ENCODE measurements at places on chromosomes 5 and 9. TPM values are rescaled to one million over a fixed set of nuclear protein-coding genes. Genes with fewer than 3 reads are reported as not detected.

DNA sequence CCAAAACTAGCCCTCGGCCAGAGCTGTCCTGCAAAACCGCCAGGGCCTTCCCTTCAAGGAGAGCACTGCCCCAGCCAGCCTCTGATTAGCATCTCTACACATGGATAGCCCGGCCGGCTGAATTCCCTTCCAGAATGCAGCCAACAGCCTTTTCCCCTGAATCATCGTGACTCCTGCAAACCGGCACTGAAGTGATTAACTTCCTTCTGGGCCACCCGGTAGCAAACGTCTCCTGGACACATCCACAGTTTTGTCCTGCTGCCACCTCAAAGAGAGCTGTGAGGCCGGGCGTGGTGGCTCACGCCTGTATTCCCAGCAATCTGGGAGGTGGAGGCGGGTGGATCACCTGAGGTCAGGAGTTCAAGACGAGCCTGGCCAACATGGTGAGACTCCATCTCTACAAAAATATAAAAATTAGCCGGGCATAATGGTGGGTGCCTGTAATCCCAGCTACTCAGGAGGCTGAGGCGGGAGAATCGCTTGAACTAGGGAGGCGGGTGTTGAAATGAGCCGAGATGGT lies 21.1 kb upstream of the EEIG1 start:
- DNase-seq: no peak

DNA sequence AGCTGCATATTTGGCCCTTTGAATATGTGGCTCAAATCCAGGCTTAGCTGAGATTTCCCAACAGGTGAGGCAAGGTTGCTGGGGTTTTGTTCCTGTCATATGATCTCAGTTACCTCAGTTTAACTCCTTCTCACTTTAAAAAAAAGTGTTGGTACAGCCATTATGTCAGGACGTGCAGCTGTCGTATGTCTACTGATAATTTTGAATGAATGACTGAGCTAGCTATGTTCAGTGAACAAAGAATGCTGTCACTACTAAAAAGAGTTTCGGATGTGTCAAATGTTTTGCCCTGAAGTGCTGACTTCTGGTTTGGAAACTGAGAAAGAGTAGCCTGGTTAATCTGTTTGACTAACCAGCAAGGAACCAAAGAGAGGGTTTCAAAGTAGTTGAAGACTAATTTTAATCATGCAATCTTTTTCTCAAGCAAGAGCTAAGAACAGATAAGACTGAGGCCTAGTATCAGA lies 106.3 kb upstream of the NR3C1 start:
- no peak for DNase-seq

DNA sequence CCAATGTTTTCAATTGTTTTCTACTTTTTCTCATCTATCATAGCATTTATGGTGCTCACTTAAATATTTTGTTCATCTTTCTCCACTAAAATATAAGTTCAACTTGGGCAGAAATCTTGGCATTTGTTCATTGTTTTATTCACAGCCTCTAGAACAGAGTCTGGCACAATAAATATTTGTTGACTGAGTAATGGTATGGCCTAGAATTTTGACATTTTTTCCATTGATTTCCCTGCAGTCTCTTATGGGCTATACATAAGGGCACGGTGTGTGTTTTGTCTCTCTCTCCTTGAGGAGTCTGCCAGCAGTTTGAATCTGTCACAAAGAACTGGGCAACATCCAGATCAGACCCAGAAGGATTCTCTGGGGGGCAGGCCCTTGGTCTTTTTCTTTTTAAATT lies 379.7 kb downstream of the TMEM38B start:
- no peak for DNase-seq

GRCh38 chr9:26551451-26551850 lies 341.2 kb downstream of the CAAP1 start:
- no peak for DNase-seq

Gene ECM2
- 2.4 TPM for total RNA-seq

GRCh38 chr9:92432972-92433548 lies 8.8 kb upstream of the OMD start:
- DNase-seq: no peak

GRCh38 chr5:55159763-55160492 lies at the start of gene GPX8:
Gene GPX8 (plus strand): TSS chr5:55160171. CDS start chr5:55160193, 22 bp downstream.
- no peak for DNase-seq

DNA sequence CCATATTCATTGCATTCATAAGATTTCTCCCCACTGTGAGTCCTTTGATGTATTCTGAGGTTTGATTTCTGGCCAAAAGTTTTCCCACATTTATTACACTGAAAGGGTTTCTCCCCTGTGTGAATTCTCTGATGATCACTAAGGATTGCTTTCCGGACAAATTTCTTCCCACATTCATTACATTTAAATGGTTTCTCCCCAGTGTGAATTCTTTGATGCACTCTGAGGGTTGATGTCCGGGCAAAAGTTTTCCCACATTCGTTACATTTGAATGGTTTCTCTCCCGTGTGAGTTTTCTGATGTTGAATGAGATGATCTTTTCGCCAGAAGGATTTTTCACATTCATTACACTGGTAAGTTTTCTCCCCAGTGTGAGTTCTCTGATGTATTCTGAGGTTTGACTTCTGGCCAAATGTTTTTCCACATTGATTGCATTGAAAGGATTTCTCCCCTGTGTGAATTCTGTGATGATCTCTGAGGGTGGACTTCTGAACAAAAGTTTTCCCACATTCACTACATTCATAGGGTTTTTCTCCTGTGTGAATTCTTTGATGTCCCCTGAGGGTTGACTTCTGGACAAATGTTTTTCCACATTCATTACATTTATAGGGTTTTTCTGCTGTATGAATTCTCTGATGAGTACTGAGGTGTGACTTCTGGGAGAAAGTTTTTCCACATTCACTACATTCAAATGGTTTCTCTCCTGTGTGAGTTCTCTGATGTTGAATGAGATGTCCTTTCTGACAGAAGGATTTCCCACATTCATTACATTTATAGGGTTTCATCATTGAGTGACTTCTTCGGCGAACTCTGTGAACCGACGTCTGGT lies 18.8 kb downstream of the ZNF510 start:
- DNase-seq: no peak

DNA sequence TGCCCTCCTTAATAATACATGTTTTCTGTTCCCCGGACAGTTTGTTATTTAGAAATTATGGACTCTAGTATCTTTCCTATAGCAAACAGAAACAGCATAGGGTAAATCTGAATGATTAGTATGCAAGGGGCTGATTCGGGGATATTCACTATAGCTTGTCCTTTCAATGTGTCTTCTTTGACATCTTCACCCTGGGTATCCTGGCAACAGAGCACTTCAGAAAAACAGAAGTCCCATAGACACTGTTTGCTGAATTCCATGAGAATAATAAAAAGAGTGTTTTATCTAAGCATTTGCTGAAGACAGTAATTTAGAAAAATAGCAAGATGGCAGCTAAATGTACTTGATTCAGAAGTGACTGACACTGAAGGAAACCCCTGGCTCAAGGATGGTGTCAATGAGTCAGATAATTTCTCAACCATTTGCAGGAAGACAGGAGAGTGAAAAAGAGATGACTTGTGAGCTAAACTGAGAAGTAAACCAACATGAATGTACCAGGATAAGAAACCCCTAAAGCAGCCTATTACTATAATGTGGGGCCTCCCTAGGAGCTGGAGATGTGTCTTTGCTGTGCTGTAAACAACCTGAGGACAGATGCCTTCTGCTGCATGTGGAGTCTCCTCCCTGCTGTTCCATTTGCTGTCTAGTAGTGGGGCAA lies 246.2 kb downstream of the MAN2A1 start:
- DNase-seq: no peak

Gene SOHLH1
- 15.7 TPM for total RNA-seq

All from dorsolateral prefrontal cortex (tissue), 122 donors.